ENCODE measurements at places on chromosomes 6 and 20. TPM values are rescaled to one million over a fixed set of nuclear protein-coding genes. Genes with fewer than 3 reads are reported as not detected.

DNA sequence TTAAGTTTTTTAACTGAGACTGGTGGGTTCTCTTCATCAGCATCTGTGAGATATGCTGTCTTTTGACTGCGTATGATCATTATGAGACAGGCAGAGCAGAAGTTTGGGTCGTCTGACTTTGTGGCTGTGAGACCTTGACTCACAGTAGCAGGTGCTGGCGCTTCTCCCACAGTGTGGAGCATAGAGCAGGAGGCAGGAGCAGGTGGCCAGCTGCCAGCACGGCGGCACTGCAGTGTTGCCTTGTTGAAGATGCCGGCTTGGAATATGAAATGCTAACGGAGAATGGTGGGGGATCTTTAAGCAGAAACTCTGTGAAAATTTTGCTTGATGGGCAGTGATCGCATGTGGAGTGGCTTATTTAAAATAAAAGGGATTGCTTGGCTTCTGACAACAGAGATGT lies 105.0 kb downstream of the TIAM2 start:
- H3K4me1 ChIP-seq: no peaks in the 10 kb centered on the region
- DNase-seq: no peak
- no peak overlapping the region for H3K27ac ChIP-seq
- no peak overlapping the region for H3K4me3 ChIP-seq
- H3K36me3 ChIP-seq: no peaks in the 10 kb centered on the region
- H3K27me3 ChIP-seq: no peaks in the 10 kb centered on the region

- no peak for DNase-seq
- H3K36me3 ChIP-seq: no peaks in the 10 kb centered on the region
- H3K27ac ChIP-seq: no peak overlapping the region
- no peak overlapping the region for H3K4me3 ChIP-seq
- H3K27me3 ChIP-seq: no peaks in the 10 kb centered on the region
Observed at GRCh38 chr20:45918779-45919537, 7.0 kb upstream of the PLTP start.

- H3K27ac ChIP-seq: no peak overlapping the region
- peaks cover 7% of the 10 kb centered on the region for H3K4me1 ChIP-seq
- no peak for DNase-seq
- H3K27me3 ChIP-seq: no peaks in the 10 kb centered on the region
- no peaks in the 10 kb centered on the region for H3K36me3 ChIP-seq
Observed at GRCh38 chr20:36988494-36988966, 37.0 kb upstream of the SAMHD1 start.

GRCh38 chr6:135983718-135984343 lies 132.3 kb downstream of the PDE7B start:
- no peaks in the 10 kb centered on the region for H3K27me3 ChIP-seq
- no peak overlapping the region for H3K4me3 ChIP-seq
- H3K27ac ChIP-seq: no peak overlapping the region
- H3K4me1 ChIP-seq: no peaks in the 10 kb centered on the region
- DNase-seq: no peak
- H3K36me3 ChIP-seq: no peaks in the 10 kb centered on the region

- no peak for DNase-seq
- no peak overlapping the region for H3K27ac ChIP-seq
- H3K36me3 ChIP-seq: no peaks in the 10 kb centered on the region
- H3K4me3 ChIP-seq: no peak overlapping the region
- H3K27me3 ChIP-seq: no peaks in the 10 kb centered on the region
Observed at GRCh38 chr6:41695825-41696224, 39.6 kb downstream of the TFEB start.

The SYCP2L gene
- 0.44 TPM for polyA plus RNA-seq

DNA sequence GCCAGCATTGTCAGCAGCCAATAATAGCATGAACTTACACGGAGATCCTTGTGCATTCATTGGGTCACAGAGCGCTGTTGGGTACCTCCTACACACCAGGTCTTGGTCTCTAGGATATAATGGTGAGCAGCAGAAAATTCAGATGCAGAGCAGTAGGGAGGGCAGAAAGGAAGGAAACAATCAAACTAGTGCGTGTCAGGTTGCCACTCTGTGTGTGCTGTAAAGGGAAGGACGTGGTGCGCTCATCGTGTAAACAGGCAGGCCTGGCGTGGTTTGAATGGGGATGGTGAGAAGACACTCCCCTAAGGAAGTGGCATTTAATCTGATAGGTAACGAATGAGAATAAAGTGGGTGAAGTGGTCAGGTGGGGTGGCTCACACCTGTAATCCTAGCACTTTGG lies 336.4 kb downstream of the CDH26 start:
- H3K27me3 ChIP-seq: peaks cover 8% of the 10 kb centered on the region
- H3K4me1 ChIP-seq: peaks cover 6% of the 10 kb centered on the region
- H3K27ac ChIP-seq: no peak overlapping the region
- H3K36me3 ChIP-seq: no peaks in the 10 kb centered on the region
- DNase-seq: no peak
- H3K4me3 ChIP-seq: no peak overlapping the region

GRCh38 chr6:43013097-43013842 lies 476 bp downstream of the MEA1 start:
- H3K4me1 ChIP-seq: peaks cover 16% of the 10 kb centered on the region
- no peak for DNase-seq
- peaks cover 34% of the 10 kb centered on the region for H3K36me3 ChIP-seq

The SLC17A1 gene
- not detected for polyA plus RNA-seq

The CENPQ gene
- 7.5 TPM for polyA plus RNA-seq

GRCh38 chr6:47083586-47084047 lies 41.5 kb upstream of the ADGRF1 start:
- peaks cover 11% of the 10 kb centered on the region for H3K4me1 ChIP-seq
- no peak for DNase-seq
- no peak overlapping the region for H3K27ac ChIP-seq

GRCh38 chr6:31556307-31556706 lies 8.9 kb downstream of the NFKBIL1 start:
- no peak for DNase-seq
- H3K36me3 ChIP-seq: peaks cover 15% of the 10 kb centered on the region
- H3K4me1 ChIP-seq: peaks cover 12% of the 10 kb centered on the region
- no peak overlapping the region for H3K4me3 ChIP-seq
- no peaks in the 10 kb centered on the region for H3K27me3 ChIP-seq

DNA sequence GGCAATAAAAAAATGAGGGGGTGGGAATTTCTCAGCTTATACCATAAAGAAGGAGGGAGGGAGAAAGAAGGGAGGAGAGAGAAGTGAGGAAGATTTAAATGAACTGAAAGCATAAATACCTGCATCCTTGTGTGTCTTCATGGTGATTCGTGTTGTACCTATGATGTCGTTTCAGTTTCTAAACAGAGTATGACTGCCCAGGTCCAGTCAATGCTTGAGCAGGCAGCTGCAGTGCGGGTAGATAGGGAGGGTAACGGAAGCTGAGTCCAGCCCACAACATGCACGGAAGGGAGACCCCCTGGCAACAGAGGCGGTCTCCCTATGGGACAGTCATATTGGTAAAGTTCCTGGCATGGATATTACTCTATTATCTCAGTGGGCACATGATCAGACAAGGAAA lies 184.5 kb downstream of the KIF16B start:
- H3K27me3 ChIP-seq: no peaks in the 10 kb centered on the region
- no peak overlapping the region for H3K4me3 ChIP-seq
- no peak overlapping the region for H3K27ac ChIP-seq
- H3K36me3 ChIP-seq: peaks cover 7% of the 10 kb centered on the region
- H3K4me1 ChIP-seq: no peaks in the 10 kb centered on the region

- H3K27ac ChIP-seq: no peak overlapping the region
- no peak for DNase-seq
- H3K36me3 ChIP-seq: no peaks in the 10 kb centered on the region
Observed at GRCh38 chr6:16851758-16852157, 90.5 kb upstream of the ATXN1 start.

The ETV7 gene
- polyA plus RNA-seq: 0.25 TPM

The GPLD1 gene
- polyA plus RNA-seq: 0.01 TPM

DNA sequence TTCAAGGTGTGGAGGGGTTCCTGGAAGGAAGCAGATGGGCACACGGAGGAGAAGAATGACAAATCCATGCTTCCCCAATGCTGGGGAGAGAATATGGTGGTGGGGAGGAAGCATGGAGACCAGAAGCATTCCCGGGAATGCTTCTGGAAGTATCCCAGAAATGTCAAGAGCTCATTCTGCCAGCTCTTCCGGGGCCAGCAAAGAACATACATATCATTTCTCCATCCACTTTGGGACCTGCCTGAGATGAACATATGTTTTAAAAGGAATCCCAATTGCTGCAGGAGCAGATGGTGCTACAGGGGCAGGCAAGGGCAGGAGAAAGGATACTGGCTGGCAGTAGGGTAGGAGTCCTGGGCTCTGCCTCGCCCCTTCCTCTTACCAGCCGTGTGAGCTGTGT lies 37.9 kb upstream of the CCDC167 start:
- H3K4me3 ChIP-seq: no peak overlapping the region
- no peak overlapping the region for H3K27ac ChIP-seq
- H3K27me3 ChIP-seq: peaks cover 56% of the 10 kb centered on the region

DNA sequence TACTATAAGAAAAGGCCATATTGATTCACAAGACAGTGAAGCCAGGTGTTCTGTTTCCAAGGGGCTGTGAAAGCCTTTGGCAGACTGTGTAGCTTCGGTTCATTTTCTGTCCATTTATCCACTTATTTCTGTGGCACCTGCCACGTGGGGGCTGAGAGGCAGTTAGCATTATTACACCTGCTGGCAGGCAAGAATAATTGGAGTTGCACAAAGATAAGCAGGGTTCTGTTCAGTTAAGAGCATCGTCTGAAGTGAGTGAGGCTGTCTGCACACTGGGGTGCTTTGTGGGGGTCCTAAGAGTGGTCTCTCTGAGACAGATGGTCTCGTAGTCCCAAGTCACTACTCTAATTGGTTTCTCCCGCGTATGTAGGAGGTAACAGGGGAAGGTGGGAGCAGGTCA lies 60.6 kb upstream of the CCN6 start:
- H3K27me3 ChIP-seq: no peaks in the 10 kb centered on the region
- H3K27ac ChIP-seq: peak overlapping the region; percentile 29
- peaks cover 34% of the 10 kb centered on the region for H3K4me1 ChIP-seq
- DNase-seq: no peak
- H3K36me3 ChIP-seq: no peaks in the 10 kb centered on the region

DNA sequence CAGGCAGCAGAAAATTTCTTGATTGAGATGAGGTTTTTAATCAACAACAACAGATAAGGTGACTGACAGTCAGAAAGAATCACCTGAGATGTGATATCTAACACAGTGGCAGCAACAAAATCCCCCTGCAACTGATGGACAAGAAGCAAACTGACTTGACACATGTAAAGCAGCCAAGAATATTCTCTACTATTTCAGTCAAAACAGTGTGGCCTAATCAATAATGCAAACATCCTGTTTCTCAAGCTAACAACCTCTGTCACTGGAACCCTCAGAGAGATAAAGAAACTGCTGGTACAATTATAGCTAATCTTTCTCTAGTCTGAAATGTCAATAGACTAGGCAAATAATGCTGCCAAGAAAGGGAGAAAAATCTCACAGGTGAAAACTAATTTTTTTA lies 4.6 kb upstream of the CGA start:
- no peaks in the 10 kb centered on the region for H3K36me3 ChIP-seq
- H3K4me3 ChIP-seq: no peak overlapping the region
- peaks cover 4% of the 10 kb centered on the region for H3K27me3 ChIP-seq
- H3K4me1 ChIP-seq: no peaks in the 10 kb centered on the region

Data from keratinocyte (primary cell).